ENCODE measurements at places on chromosomes 7 and 10. TPM values are rescaled to one million over a fixed set of nuclear protein-coding genes. Genes with fewer than 3 reads are reported as not detected.

The FKBP6 gene
- total RNA-seq: not detected

The PNLIP gene
- total RNA-seq: not detected

GRCh38 chr7:41979834-41980307 lies 257.1 kb downstream of the GLI3 start:
- H3K27me3 ChIP-seq: peaks cover 10% of the 10 kb centered on the region
- no peak overlapping the region for H3K27ac ChIP-seq
- DNase-seq: peak; percentile 26
- H3K4me3 ChIP-seq: no peak overlapping the region
- H3K36me3 ChIP-seq: no peaks in the 10 kb centered on the region

DNA sequence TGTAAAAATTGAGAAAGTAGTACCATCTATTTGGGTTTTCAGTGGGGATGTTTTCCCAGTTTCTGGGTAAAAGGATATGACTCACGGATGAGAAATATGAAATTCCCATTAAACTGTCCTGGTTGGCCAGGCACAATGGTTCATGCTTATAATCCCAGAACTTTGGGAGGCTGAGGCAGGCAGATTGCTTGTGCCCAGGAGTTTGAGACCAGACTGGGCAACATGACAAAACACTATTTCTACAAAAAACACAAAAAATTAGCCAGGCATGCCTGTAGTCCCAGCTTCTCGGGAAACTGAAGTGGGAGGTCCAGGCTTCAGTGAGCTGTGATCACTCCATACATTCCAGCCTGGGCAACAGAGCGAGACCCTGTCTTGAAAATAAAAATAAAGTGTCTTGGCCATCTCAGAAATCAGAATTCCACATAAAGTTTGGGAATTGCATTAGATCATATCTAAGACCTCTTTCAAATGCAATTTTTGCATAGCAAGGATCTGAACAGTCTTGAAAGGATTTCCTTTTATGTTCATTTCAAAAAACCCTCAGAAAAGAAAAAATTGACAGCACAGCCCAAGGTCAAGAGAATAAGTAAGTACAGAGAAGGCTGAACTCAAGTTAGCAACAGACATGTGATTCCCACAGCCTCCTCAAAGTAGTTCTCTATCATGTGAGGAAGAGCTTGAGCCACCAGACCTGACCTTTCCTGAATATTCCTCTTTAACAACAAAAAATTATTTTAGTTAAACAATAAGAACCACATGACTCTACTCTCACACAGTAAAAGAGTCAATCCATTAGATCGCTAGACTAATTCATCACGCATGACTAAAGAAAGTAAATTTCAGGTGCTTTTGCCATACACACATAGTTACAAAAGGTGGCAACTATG lies 141.5 kb upstream of the CAV2 start:
- H3K4me3 ChIP-seq: no peak overlapping the region
- peaks cover 5% of the 10 kb centered on the region for H3K27me3 ChIP-seq
- no peak overlapping the region for H3K27ac ChIP-seq
- H3K36me3 ChIP-seq: no peaks in the 10 kb centered on the region
- no peak for DNase-seq

DNA sequence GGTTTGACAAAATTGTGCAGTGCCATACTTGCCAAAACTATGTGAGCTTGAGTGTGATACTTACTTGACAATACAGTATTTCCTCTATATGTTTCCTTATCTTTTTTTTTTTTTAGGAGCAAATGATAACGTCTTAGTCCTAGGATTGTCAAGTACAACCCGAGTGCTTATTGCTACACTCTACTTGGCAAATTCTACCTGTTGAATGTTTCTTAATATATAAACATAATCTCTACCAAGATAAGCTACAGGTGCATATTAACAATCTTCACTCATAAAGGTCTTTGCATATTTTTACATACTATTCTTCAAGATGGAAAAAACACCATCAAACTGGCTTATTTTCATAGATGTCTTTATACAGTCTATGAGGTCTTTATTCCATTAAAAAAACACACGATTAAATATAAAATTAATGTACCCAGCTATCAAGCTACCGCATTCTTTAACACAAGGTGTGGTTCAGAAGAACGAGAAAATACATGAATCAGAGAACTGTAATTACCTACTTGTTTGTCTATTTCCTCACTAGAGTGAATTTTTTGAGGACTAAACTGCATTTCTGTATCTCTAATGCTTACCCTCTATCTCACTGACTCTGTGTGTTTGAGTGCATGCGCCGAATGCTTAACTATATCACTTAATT lies 76.1 kb upstream of the PDSS1 start:
- H3K4me3 ChIP-seq: no peak overlapping the region
- DNase-seq: no peak
- peaks cover 11% of the 10 kb centered on the region for H3K27me3 ChIP-seq

GRCh38 chr10:43037440-43037839 lies 39.4 kb upstream of the RET start:
- peaks cover 2% of the 10 kb centered on the region for H3K4me1 ChIP-seq
- no peak overlapping the region for H3K4me3 ChIP-seq
- H3K27me3 ChIP-seq: no peaks in the 10 kb centered on the region
- H3K36me3 ChIP-seq: no peaks in the 10 kb centered on the region
- no peak overlapping the region for H3K27ac ChIP-seq

- no peaks in the 10 kb centered on the region for H3K4me1 ChIP-seq
- H3K36me3 ChIP-seq: no peaks in the 10 kb centered on the region
- no peak overlapping the region for H3K4me3 ChIP-seq
- no peak overlapping the region for H3K27ac ChIP-seq
These were observed 69.8 kb downstream of the TCF7L2 start for GRCh38 chr10:113019692-113020474.

All from activated CD8-positive, alpha-beta T cell treated with anti-CD3 and anti-CD28 coated beads for 36 hours (primary cell).